ENCODE measurements at places on chromosomes 2 and 18.

DNA sequence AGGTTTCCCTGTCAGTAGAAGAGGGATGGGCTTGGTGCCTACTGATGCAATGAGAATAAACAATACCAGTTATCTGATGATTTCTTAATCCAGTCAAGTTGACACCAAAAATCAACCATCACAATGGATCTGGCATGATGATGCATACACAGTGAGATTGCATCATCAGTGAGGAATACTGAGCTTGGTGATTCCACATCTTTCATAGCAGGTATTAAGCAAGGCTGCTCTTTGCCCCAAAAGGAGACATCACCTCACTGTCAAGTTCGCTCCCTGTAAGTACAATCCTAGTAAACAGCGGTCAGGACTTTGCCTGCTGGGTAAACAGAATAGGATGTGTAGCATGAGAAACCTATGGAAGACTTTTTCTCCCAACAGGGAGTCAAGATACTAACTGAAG lies 282.7 kb upstream of the CDH2 start:
- DNase-seq: no peak

GRCh38 chr2:129812071-129812470 lies 167.4 kb upstream of the RAB6C start:
- no peak for DNase-seq

DNA sequence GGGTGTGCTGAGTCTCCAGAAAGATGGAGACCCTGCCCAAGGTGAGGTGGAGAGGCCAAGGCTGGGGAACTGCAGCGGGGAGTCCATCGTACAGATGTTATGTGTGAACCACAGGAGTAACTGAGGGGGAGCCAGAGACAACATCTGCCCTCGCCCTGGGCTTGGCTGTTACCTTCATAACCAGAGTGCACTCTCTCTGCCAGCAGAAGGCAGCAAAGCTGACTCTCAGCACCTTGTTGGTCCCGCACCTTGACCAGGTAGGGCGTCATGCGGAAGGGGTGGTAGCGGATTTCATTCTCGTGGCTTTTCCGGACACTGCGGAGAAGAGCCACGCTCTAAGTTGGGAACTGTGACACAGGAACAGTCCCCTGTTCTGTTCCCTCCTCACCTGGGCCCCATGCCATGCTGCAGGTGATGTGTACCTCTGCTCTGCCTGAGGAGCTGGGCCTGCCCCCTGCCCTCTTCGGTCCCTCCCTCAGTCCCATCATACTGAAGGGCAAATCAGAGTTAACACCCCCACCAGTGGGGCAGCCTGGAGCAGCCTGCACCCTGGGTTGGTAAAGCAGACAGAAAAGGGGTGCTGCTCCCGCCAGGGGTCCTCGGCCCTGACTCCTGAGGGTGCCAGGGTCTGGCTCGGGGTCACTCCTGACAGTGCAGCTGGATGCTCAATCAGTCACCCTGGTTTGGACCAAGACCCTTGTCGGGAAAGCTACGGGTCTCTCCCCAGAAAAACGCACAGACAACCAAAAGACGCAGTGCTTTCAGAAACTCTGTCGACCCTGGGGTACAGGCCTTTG lies 20.3 kb downstream of the PER2 start:
- no peak for DNase-seq

GRCh38 chr18:213966-214365 lies 53.9 kb downstream of the THOC1 start:
- no peak for DNase-seq

GRCh38 chr18:47944972-47945852 lies 14.8 kb upstream of the SMAD2 start:
- DNase-seq: peak; percentile 4

GRCh38 chr18:33577685-33578517 lies at the start of gene ASXL3:
Gene ASXL3 (plus strand): TSS chr18:33578219. CDS start chr18:33578632, 413 bp downstream.
- DNase-seq: no peak

DNA sequence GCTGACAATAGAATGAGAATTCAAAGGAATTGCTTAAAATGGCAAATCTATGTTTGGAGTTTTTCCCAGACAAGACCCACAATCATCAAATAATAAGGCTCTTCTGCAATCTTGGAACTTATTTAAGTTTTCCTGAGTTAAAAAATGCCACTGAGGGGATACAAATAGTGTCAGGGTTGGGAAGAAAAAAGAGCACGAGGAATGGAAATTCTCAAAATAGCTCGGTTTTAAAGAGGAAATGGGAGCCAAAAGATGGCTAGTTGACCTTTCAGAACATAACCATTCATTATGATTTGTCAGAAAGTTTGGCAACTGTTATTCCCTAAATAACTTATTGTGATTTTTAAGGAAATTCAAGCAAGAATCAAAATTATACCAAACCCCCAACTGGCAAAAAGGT lies 127.7 kb downstream of the RAPGEF4 start:
- no peak for DNase-seq

DNA sequence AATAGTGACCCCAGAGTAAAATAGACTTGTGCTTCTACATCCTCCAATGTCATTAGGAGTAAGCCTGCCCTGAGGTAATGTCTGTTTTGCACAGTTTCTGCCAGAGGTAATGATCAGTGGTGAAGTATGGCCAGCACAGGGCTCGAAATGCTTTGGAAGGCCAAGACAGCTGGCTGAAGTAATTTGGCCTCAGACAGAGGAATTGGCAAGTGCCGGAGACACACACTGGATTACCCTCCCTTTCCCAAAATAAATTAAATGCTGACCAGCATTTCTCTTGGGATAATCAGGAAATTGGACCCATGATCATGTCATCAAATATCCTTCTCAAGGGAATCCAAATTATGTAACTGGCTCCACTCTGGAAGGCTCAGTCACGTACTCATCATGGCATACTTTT lies 379.0 kb upstream of the CHST9 start:
- no peak for DNase-seq

DNA sequence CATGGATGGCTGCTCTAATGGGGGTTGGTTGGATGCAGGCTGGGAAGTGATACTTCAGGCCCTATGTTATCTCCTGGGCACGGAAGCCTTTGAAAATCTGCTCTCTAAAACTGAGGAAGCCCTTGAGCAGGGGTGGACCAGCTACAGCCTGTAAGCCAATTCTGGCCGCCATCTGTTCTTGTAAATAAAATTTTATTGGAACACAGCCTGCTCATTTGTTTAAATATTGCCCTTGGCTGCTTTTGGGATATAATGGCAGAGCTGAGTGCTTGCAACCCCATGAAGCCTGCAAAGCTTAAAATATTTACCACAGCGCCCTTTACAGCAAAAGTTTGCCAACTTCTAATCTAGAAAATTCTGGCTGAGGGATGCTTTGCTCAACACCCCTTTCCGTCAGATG lies 11.9 kb upstream of the IGFBP2 start:
- DNase-seq: no peak

DNA sequence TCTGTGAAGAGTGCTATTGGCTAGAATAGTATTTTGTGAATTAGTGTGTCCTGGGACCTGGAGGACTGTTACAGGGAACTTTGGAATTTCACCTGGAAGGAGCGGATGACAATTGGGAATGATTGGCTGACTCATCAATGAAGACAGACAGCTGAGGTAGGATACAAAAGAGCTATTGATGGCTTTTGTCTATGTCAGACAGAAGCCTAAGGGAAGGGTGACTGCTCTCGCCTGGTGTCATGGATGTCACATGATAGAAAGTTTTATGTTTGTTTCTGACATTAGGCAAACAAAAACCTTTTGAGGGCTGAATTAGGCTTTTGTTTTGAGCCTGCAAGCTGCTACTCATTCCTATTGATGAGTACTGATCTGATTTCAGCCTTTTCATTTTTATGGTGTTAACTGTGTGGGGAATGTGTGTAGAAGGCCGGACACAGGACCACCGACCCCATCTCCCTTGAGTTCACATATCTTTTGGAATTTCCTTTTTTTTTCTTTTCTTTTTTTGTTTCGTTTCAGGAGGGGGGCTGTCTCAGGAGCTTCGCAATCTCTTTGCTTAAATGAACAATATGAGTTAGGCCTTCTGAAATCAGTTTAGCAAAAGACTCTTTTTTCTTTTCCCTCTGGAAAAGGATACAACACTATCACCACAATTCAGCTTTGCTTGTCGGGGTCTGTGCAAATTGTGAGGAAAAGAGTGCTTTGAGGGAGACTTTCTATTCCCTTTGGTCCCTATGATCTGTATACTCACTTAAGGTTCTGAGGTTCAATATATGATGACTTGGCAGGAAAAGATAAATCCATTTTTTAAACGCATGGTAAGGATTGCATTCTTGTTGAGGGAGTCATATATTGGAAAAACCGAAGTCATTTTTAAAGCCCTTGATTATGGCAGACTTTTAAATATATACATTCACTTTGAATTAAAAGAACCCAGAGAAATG lies 207.9 kb upstream of the FIGN start:
- DNase-seq: no peak

DNA sequence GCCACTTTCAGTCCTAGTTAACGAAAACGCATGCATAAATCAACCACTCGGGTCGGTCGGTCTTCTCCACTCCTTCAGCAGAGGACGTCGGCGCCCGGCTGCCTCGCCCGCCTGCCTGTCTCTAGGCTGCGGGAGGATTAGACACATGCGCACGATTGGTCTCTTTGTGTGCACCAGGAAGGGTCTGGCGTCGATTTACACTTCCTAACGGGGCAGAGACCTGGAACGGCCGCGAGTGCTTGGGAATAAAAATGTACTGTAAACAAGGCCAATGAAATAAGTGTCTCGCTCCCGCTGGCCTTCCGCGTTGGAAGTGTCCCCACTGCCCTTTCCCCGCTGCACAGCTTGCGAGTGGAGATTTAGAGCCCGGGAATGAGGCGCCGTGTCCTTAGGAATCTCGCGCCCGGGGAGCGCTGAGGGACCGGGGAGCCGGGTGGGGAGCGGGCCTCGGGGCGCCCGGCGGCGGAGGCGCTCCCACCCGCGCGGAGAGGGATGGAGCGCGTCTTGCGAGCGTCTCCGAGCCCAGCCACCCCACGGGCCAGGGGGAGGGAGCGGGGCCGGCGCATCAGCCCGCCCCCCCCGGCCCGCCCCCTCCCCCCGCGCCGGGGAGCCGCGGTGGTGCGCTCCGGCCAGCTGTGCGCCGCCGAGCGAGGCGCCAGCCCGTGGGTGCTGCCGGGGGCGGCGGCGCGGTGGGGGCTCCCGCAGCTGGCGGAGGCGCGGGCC lies at the start of gene DOK6:
TSS of gene DOK6 (plus strand) at position 636 of the 723 bp plus-strand sequence.
- DNase-seq: peak; percentile 32

GRCh38 chr2:7811073-7811472 lies 870.8 kb upstream of the ID2 start:
- no peak for DNase-seq

DNA sequence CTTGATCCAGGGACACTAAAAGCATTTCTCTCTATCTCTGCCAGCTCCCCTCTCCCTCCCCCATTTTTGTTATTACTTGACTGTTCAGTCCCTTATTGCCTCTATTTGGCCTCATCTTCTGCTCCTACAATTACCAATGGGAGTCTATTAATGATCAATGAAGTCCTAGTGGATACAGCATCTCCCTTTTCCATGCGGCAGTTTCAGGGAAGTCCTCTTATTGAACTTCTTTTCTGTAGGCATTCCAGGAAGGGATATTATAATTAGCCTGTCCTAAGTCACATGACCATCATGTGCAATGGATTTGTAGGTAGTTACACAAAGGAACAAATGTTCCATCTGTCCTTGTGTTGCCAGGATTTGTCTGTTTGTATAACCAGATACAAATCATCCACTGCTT lies 495.1 kb upstream of the CNTNAP5 start:
- no peak for DNase-seq

- DNase-seq: no peak
Observed at GRCh38 chr2:195590861-195591205, 66.2 kb upstream of the SLC39A10 start.

GRCh38 chr2:15687720-15688119 lies 96.1 kb downstream of the DDX1 start:
- no peak for DNase-seq

- DNase-seq: no peak
Observed at GRCh38 chr18:63881851-63882250, 5.7 kb upstream of the SERPINB2 start.

DNA sequence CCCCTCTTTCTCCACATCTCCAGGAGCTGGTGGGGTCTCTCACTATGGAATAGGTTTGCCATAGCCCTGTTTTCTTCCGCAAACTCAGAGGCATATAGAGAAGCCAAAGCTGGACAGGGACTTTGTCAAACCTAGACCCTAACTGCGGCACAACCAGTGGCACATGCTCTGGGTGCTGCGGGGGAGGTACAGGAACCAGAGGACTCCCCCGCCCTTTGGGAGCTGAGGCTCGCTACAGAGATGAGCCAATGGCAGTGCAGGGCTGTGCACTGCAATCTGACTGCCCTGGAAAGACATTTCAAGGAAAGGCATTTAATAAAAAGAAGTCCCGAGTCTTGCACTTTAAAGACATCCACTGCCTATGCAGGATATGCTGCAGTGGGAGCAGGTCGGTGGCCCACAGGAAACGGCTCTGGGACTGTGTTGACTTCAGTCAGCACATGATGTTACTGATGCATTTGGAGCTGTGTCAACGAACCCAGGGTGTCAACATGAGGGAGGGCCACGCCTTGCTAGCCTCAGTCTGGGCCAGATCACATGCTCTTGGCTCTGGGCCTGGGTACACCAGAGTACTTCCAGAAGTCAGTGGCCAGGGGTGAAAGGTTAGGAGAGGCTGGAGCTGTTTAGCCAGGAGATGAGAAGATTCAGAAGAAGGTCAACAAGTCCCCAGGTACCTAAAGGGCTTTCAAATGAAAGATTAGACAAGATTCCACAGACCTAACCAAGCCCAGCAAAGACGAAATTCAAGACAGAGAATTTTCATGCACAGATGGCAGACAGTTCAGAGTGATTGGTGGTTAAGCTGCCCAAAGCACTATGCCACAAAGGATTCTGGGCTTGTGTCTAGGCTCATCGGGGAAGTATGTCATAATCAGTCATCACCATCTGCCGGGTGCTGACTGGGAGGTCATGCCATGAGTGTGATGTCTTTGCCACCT lies 8.2 kb downstream of the SLC35F6 start:
- peak; percentile 98 for DNase-seq

DNA sequence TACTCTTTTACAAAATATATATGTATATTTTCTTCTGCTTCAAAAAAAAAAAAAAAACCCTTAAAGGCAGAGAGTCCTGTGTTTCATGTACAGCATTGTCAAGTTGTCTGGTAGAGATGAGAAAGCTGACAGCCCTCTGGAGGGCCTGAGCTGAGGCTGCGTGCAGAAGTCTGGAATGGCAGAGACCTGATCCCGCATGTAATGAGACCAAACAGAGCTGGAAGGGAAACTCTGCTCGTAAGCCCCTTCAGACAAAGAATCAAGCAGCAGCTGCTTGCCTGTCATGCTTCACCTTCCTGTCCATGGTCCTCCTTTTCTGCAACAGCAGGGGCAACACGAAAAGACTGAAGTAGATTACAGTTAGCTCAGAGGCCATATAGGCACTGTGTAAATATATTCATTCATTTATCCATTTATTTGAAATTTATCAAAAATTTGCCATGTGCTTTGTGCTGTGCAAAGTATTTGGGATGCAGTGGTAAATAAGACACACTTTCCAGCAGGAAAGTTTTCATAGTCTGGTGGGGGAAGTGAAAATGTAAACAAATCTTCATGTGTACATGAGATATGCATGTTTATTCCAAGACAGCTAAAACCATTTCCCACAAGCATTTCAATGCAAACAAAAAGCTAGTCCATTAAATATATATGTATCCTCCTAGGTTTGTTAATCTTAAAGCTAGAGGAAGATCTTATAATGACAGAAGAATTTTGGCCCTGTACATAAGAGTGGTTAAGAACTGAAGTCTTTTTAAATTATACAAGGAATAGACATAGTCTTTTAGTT lies 912.7 kb downstream of the CPS1 start:
- DNase-seq: no peak

GRCh38 chr18:79117385-79117784 lies 48.2 kb downstream of the ATP9B start:
- peak; percentile 12 for DNase-seq

- DNase-seq: no peak
Observed at GRCh38 chr2:218425531-218425930, 6.6 kb downstream of the VIL1 start.
